CD4-positive, alpha-beta T cell treated with Interferon gamma for 1 hour (primary cell): ENCODE measurements at places on chromosomes 5 and 9.

DNA sequence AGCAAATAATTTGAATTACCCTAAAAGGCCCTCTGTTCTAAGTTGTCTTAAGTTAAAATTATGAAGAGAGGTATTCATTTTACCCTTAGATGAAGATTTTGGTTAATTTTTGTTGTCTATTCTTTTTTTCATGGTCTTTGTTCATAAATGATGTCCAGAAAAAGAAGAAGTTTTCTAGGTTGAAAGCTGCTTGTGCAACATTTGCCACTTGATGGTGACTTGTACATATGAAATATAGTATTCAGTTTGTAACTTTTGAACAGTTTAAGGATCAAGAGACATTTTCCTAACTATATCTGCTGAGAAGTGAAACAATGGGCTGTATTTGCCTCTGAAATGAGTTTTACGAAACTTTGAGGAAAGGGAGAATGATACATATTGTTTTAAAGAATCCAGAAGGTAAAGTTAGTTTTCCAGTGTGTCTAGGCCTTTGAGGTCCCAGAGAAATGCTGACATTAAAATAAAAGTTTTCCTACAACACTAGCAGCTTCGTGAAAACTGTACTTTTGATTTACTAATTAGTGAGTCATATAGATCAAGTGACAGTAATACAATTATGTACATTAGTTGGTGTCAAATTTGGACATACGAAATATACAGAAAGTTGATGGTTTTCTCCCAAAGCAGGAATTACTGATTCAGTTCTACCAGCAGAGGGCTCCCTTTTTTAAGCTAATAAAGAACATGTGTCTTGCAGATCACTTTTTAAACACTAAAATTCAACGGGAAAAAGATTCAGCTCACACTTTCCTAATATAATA is 70.5 kb downstream of the PIK3R1 start:
- DNase-seq, result no peak

GRCh38 chr5:97986069-97986468 is 787.4 kb upstream of the RGMB start:
- DNase-seq, result no peak

- DNase-seq, result no peak
Observed at GRCh38 chr9:126612813-126613641, 701 bp upstream of the LMX1B start.

DNA sequence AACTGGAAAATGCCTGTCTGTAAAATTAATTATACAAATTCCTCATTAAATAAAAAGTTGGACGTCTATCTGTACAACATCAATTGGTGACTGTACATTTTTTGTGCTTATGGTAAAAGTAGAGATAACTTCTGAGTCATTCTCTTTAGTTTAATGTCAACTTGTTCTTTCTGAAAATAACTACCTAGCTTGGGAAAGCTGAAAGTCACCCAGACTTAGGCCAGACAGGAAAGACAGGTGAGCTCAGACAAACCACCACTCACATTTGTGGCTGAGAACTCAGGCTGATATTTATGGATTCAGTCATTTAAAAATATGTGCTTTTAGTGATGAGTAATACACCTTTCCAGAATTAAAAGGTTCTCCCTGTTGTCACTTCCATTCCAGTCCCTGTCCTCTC is 31.9 kb upstream of the ENTREP1 start:
- DNase-seq, result no peak

- no peak for DNase-seq
Observed at GRCh38 chr5:35248843-35249780, 18.8 kb upstream of the PRLR start.
